Stimulated activated CD4-positive, alpha-beta T cell treated with anti-CD3 and anti-CD28 coated beads, Interleukin-4, amount 100 ng/mL, for 24 hours (primary cell): ENCODE measurements at places on chromosomes 5 and 9.

DNA sequence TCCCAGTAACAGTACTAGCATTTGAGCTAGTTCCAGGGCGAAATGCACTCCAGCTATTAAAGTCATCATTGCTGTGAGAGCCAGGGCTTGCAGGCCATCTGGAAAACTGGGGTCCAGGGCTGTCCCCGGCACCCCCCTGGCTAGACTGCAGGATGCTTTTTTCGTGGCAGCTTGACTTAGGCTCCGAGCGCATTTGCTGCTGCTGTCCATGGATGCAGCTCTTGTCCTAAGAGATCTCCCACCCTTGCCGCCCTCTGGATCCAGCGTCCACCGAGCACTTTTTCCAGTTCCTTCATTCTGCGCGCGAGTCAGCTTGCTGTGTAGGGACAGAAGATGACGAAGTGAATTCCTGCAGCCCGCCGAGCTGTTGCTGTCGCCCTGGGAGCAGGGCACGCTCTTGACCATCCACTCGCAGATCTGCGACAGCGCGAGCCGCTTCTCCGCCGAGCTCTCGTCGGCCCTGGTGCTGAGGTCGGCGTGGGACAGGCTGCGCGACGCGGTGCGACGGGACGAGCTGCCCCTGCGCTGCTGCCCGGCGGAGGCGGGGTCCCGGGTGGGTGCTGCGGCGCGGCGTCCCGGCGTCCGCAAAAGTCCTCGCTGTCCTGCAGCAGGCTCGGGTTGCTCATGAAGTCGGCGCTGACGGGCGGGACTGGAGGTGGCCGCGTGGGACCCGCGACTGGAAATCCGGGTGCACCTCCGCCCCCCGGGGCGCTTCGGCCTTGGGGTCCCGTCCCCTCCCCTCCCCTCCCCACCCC, 30.7 kb downstream of the OR2V1 start:
- DNase-seq, result no peak

GRCh38 chr9:112705768-112706427, 12.0 kb downstream of the INIP start:
- DNase-seq, result no peak

DNA sequence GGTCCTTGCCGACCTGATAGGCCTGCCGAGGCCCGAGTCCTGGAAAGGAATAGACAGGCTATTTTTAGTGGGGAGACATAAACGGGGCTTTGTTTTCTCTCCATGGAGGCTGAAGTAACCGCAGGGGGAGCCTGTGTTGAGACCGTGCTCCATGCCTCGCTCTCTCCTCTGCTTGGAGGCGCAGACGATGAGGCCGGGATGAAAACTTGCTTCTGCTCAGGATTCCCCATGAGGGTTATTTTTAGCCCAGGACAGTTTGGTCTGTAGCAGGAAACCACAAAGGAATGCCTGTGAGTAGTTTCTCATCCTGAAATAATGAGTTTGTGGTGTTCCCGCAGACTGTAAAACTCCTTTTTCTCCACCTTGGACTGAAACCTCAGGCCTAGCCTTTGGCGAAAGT, 81.9 kb upstream of the RARS1 start:
- DNase-seq, result no peak

DNA sequence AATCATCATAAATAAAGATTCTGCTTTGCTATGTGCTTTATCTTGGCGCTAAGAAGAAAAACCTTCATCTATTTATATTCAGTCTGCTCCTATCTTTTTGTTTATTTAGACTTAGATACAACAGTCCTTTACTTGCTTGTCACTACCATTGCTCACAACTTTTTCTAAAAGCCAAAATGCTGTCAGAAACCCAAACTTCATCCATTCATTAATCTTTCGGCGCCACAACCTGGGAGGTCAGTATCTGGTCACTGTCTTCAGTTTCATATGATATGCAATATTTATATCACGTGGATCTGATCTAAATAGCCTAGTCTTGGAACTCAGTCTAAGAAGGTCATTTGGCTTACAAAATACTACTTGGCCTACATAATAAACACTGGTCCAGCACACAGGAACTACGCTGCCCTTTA, 159.3 kb upstream of the TARS1 start:
- no peak for DNase-seq

- no peak for DNase-seq
Observed at GRCh38 chr9:20823051-20823450, 139.0 kb downstream of the FOCAD start.

- DNase-seq, result no peak
Observed at GRCh38 chr9:100515578-100516494, 42.9 kb downstream of the TMEFF1 start.

- no peak for DNase-seq
Observed at GRCh38 chr9:112382501-112383364, 2.8 kb downstream of the HSDL2 start.

GRCh38 chr9:13189362-13189761, 90.1 kb downstream of the MPDZ start:
- no peak for DNase-seq
